ENCODE measurements at places on chromosomes 2 and 18.

DNA sequence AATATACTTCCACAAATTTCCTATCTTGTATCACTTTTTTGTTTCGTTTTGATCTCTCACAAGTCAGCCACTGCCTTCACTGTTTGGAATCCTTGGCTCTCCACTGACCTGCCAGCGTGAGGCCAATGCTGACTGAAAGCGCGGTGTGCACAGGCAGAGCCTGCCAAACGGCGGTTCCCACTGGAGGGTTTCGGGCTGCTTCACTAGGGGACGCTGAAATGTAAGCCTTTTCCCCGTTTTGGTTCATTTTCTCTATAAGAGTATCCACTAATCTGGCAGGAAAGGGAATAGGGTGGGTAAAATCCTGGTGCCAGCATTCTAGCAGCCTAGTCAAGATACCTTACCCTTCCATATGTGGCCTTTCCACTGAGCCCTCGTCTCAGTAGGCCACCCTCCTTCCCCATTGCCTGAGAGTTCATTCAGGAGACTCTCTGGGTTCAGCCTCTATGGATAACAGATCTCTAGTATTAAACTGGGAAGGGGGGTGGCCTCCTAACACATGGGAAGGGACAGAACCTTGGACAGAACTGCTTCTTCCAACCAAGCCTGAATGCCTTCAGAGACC, 91.5 kb downstream of the DYM start:
- DNase-seq: peak; percentile 8

- DNase-seq: no peak
Observed at GRCh38 chr2:10750610-10751009, 29.2 kb downstream of the ATP6V1C2 start.

DNA sequence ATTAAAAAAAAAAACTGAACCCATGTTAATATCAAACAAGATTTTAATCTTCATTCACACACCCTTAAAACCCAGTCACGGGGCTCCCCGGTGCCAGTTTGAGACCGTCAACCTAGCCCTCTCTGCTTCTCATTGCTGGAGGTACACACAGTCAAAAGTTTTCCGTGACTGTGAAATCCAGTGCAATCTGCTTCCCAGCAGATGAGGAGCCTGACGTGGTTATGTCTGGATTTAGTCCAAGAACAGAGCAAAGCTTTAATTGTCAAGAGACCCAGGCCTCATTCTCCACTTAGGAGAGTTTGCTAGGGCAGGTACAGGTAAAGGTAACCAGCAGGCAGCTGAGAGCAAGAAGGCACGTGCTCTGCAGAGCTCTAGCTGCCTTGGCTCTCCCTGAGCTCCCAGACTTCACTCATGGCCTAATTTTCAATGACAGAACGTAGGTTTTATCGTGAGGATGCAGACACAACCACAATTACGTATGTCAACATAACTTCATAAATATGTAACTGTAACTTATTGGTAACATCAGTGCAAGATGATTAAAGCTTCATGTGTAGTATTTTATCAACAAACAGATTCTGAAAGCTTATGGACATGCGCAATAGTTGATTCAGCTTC, 56.3 kb downstream of the SLC16A14 start:
- DNase-seq: no peak

GRCh38 chr2:120892967-120893667, 157.4 kb downstream of the GLI2 start:
- DNase-seq: peak; percentile 40

- no peak for DNase-seq
Observed at GRCh38 chr18:51133580-51134160, 63.8 kb downstream of the MEX3C start.

GRCh38 chr2:199189229-199189628, 268.5 kb downstream of the SATB2 start:
- no peak for DNase-seq

- DNase-seq: no peak
Observed at GRCh38 chr2:60558536-60558935, 5.1 kb upstream of the BCL11A start.

DNA sequence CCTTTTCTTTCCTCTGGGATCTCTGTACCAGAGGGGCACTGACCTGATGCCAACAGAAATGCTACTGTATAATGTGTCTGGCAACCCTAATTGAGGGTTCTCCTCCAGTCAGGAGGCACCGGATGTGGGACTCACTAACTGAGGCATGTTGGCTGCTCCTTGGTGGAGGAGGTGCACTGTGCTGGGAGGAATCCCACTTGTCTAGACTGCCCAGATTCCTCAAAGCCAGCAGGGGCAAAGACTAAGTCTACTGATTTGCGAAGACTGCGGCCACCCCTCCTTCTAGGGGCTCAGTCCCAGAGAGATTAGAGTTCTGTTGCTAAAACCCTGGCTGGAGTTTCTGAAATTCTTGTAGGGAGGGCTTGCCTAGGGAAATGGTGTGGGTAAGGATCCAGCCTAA, 1192.1 kb downstream of the DPP10 start:
- no peak for DNase-seq

DNA sequence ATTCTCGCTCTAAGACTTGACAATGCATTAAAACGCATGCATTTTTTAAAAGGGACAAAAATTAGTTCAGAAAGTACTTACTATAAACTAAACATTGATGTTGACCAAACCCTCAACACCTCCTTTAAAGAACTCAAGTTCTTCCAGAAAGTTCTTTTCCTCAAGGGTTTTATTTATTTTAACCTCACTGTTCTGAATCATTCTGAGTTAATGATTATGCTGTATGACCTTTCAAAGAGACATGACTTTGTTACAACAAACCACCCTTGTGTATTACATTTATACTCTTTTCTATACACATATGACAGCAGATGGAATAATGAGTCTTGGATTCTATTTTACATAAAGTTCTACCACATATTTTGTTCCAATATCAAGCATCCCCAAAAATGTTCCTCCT, 139.8 kb upstream of the CCDC150 start:
- no peak for DNase-seq

- DNase-seq: no peak
Observed at GRCh38 chr2:9885036-9885684, 41.9 kb downstream of the TAF1B start.

DNA sequence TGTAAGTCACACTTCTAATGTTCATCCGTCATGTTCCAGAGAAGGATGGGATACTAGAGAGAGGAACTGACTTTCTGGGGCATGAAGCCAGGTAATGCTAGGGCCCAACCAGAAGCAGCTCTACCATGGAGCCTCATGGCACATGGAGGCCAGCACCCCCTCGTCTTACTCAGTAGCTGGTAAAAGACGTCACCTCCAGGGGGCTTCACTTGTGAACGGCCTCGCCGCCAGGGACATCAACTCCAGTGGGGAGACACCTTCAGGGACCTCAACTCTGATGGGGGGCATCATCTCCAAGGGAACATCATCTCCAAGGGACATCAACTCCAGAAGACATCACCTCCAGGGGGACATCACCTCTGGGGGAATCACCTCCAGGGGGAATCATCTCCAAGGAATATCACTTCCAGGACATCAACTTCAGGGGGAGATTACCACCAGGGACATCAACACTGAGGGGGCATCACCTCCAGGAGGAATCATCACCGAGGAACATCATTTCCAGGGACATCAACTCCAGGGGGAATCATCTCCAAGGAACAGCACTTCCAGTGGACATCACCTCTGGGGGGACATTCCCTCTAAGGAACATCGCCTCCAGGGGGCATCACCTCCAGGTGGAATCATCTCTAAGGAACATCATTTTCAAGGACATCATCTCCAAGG, 168.4 kb downstream of the NDUFA10 start:
- DNase-seq: no peak

GRCh38 chr2:129722306-129723019, 257.0 kb upstream of the RAB6C start:
- DNase-seq: no peak

GRCh38 chr18:62751977-62752376, 36.6 kb downstream of the PHLPP1 start:
- DNase-seq: no peak

- no peak for DNase-seq
Observed at GRCh38 chr18:27412556-27412955, 227.4 kb upstream of the CHST9 start.

GRCh38 chr18:2606335-2606734, 35.0 kb downstream of the NDC80 start:
- DNase-seq: no peak

DNA sequence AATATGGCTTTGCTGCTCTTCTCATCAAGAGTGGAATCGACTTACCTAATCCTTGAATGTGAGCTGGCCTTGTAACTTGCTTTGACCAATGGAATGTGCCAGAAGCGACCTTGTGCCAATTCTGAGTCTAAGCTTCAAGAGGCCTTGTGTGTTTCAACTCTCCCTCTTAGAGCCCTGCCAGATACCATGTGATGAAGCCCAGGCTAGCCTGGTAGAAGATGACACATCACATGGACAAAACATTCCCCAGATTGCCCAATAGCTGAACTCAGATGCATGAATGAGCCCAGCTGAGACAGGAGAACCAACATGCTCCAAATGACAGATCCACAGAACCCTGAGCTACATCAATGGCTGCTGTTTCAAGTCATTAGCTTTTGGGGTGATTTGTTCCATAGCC, 4.2 kb upstream of the KLHL14 start:
- no peak for DNase-seq

GRCh38 chr2:240961910-240962299, 36.5 kb upstream of the SNED1 start:
- no peak for DNase-seq

GRCh38 chr2:60483401-60483800, 70.1 kb downstream of the BCL11A start:
- no peak for DNase-seq

- no peak for DNase-seq
Observed at GRCh38 chr2:101296371-101296770, 12.1 kb downstream of the RNF149 start.

GRCh38 chr2:42185220-42185921, 16.2 kb downstream of the EML4 start:
- DNase-seq: no peak

DNA sequence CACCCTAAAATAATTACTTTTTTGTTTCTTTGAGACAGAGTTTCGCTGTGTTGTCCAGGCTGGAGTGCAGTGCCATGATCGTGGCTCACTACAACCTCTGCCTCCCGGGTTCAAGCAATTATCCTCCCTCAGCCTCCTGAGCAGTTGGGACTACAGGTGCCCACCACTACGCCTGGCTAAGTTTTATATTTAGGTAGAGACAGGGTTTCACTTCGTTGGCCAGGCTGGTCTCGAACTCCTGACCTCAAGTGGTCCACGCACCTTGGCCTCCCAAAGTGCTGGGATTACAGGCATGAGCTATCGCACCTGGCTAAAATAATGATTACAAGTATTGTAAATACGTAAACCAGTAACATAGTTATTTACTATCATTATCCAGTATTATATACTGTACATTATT, 257.4 kb upstream of the SP5 start:
- DNase-seq: no peak

GRCh38 chr18:44733069-44733753, 52.5 kb downstream of the SETBP1 start:
- no peak for DNase-seq

DNA sequence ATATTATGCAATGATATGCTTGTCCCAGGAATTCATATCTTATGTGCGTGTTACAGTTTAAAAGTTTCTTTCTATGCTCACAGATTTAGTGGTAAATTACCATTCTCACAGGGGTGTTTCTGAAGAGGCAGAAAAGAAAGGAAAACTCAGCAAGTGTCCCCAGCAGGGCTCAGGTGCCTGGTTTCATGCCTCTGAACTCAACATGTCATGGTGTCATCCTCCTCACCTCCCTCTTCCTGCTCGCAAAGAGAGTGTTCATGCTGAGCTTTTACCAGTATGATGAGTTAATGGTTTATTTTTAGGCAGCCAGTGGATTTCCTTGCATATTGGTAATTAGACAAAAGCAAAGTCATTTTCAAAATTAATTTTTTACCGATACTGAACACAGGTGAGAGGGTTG, 492.9 kb upstream of the ZEB2 start:
- no peak for DNase-seq

DNA sequence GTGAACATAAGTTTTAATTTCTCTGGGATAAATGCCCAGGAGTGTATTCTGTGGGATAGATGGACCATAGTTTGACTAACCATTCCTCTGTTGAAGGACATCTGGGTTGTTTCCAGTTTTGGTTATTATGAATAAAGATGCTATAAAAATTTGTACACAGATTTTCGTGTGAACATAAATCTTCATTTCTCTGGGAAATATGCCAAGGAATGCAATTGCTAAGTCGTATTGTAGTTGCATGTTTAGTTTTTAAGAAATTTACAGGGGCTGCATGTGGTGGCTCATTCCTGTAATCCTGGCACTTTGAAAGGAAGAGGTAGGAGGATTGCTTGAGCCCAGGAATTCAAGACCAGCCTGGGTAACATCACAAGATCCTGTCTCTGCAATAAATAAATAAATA, 6.9 kb upstream of the SLC11A1 start:
- DNase-seq: no peak

DNA sequence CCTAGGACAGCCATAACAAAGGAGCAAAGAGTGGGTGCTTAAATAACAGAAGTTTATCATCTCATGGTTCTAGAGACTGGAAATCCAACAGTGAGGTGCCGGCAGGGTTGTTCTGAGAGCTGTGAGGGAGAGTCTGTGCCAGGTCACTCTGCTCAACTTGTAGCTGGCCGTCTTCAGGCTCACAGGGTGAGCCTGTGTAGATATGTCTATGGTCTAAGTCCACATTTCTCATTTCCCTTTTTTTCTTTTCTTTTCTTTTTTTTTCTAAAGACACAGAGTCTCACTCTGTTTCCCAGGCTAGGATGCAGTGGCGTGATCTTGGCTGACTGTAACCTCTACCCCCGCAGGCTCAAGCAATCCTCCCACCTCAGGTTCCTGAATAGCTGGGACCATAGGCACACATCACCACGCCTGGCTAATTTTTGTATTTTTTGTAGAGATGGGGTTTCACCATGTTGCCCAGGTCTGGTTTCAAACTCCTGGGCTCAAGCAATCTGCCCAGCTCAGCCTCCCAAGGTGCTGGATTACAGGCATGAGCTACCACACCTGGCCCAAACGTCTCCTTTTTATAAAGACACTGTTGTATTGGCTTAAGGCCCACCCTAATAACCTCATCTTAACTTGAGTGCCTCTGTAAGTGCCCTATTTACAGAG, 142.2 kb downstream of the SP3 start:
- DNase-seq: no peak

- DNase-seq: no peak
Observed at GRCh38 chr18:8139891-8140406, 469.3 kb upstream of the RAB12 start.

DNA sequence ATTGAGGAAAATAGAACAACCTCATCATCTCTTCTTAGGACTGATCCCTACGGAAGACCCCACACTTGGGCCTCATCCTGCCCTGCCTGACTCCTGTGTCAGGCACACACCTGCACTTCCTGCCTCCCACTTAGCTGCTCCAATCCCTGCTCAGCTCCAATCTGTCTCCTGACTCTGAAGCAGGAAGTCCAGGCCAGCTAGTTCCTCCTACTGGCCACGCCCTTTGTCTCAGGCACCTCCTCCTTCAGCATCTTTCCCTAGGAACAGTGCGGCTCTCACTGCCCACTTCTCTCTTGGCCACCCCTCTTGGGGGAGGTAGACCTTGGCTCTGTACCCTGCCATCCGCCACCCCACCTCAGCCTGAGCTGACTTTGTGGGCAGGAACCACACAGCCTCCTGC, 135.8 kb downstream of the CELF4 start:
- no peak for DNase-seq

All from hippocampal formation (tissue), 2 donors.